Mesothelial cell of epicardium (in vitro differentiated cells): ENCODE measurements at places on chromosomes 12 and 14.

DNA sequence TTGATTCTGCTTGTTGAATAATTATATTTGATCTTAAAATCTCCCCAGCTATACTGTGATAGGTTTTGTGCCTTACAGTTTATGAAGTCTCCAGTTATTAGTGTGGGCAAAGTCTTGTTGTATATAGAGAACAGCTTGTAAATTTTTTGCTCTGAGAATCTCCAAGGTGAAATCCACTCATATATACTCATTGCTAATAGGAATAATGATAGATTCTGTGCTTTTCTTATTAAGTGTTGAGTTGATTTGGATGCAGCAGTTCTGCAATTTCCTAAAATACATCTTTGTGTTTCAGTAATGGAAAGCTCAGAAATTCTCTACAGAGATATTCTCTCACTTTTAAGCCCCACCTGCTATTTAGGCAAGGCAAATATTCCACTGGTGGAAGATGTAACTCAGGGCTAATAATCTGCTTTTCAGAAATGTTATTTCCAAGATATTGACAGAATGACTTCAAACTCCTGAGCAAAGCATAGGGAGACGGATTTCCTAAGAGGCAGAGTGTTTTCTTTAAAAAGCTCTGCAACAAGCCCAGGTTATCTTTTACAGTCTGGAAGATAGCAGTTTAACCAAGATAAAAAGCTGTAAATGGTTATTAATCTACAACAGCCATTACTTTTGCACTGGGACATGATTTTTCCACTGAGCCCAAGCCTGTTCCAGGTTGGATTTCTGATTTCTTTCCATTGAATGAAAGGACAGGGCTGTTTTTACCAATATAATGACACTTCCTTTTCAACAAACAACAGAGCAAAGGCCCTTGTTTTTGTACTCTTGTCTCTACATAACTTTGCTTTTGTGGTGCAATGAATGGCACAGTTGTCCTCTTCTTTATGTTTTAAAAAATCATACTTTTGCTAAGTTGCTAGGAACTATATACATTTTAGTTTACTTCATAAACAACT lies 239.9 kb upstream of the ATP2B1 start:
- no peaks in the 10 kb centered on the region for H3K27me3 ChIP-seq
- H3K36me3 ChIP-seq: no peaks in the 10 kb centered on the region
- no peak overlapping the region for H3K4me3 ChIP-seq
- H3K27ac ChIP-seq: peak overlapping the region; percentile 94
- peaks cover 82% of the 10 kb centered on the region for H3K4me1 ChIP-seq

GRCh38 chr14:48723841-48724495 lies 862.2 kb downstream of the RPS29 start:
- no peaks in the 10 kb centered on the region for H3K4me1 ChIP-seq
- no peak overlapping the region for H3K27ac ChIP-seq
- H3K27me3 ChIP-seq: no peaks in the 10 kb centered on the region
- DNase-seq: no peak
- H3K4me3 ChIP-seq: no peak overlapping the region
- H3K36me3 ChIP-seq: no peaks in the 10 kb centered on the region

- no peaks in the 10 kb centered on the region for H3K36me3 ChIP-seq
- H3K4me1 ChIP-seq: peaks cover 22% of the 10 kb centered on the region
- peak overlapping the region; percentile 2 for H3K4me3 ChIP-seq
- H3K27ac ChIP-seq: peak overlapping the region; percentile 87
- H3K27me3 ChIP-seq: no peaks in the 10 kb centered on the region
Measured at GRCh38 chr12:59040656-59041055, 120.4 kb upstream of the LRIG3 start.

DNA sequence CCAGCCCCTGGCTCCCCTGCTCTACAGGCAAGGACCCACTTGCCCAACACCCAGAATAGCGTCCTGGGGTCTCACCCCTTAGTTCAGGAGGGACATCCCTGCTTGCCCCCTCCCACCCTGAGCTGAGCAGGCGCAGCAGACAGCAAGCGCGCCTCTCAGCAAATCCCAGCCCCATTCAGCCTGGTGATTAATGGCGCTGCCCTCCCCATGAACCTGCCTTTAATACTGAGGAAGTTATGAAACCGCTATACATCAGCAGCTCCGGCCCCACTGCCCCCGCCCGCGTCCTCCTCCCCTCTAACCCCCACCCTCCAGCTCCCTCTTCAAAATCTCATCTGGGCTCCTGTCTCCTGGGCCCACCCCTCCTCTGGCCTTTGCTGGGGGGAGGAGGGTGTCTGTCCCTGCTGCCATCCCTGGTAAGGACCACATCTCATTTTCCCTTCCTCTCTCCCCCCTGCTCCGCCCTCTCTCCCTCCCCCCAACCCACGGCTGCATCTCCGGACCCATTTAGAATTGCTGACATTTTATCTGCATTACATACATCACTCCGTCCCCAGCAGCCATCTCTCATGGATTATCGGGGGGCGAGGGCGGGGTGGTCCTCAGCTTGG lies 7.1 kb upstream of the SMUG1 start:
- H3K27ac ChIP-seq: peak overlapping the region; percentile 96
- no peaks in the 10 kb centered on the region for H3K27me3 ChIP-seq
- peak; percentile 75 for DNase-seq
- H3K36me3 ChIP-seq: no peaks in the 10 kb centered on the region

DNA sequence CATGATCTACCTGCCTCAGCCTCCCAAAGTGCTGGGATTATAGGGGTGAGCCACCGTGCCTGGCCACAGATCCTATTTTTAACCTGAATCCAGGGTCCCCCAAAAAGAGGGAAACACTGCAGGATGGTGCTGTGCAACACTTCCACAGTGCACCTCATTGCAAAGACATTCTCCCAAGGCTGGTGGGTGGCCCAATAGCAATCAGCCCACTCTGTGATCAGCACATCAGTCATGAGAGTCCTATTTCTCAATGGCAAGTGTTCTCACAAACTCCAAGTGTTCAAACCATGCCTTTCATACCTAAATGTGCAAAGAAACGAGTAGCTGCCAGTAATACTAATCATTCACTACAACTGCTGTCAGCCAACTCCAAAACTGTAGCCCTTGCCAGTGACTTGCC lies 612.9 kb downstream of the CCER1 start:
- H3K27ac ChIP-seq: no peak overlapping the region
- H3K4me3 ChIP-seq: no peak overlapping the region
- no peak for DNase-seq

- H3K4me1 ChIP-seq: no peaks in the 10 kb centered on the region
- H3K27me3 ChIP-seq: no peaks in the 10 kb centered on the region
- DNase-seq: no peak
- no peak within 1 kb of the TSS for H3K4me3 ChIP-seq
- no peak within 1 kb of the TSS for H3K27ac ChIP-seq
- no peaks in the 10 kb centered on the region for H3K36me3 ChIP-seq
Measured at GRCh38 chr12:9971181-9971580, at the start of gene CLEC12A. TSS of gene CLEC12A (plus strand) at chr12:9971409. CDS start at chr12:9971597, 188 bp downstream.

DNA sequence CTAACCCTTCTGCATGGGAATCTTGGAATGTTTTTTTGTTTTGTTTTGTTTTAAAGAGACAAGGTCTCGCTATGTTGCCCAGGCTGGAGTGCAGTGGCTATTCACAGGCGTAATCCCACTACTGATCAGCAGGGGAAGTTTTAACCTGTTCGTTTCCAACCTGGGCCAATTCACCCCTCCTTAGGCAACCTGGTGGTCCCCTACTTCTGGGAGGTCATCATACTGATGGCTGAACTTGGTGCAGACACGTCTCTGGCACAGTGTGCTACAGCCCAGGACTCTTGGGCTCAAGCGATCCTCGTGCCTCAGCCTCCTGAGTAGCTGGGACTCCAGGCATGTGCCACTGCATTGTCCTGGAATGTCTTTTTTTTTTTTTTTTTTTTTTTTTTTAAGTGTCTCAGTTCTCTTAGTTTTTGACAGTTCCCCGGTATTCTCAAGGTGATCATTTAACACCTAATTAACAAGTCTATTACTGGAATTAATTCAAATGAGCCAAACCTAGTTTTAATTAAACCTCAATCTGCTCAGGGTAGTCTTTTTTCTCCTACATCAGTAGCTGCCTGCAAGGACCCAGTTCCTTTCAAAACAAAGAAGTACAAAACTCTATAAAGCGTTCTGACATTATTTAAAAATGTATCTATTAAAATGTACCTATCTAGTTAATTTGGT lies 49.0 kb upstream of the ISM2 start:
- H3K4me3 ChIP-seq: no peak overlapping the region
- peaks cover 11% of the 10 kb centered on the region for H3K4me1 ChIP-seq
- peaks cover 8% of the 10 kb centered on the region for H3K36me3 ChIP-seq
- H3K27me3 ChIP-seq: no peaks in the 10 kb centered on the region
- H3K27ac ChIP-seq: no peak overlapping the region

DNA sequence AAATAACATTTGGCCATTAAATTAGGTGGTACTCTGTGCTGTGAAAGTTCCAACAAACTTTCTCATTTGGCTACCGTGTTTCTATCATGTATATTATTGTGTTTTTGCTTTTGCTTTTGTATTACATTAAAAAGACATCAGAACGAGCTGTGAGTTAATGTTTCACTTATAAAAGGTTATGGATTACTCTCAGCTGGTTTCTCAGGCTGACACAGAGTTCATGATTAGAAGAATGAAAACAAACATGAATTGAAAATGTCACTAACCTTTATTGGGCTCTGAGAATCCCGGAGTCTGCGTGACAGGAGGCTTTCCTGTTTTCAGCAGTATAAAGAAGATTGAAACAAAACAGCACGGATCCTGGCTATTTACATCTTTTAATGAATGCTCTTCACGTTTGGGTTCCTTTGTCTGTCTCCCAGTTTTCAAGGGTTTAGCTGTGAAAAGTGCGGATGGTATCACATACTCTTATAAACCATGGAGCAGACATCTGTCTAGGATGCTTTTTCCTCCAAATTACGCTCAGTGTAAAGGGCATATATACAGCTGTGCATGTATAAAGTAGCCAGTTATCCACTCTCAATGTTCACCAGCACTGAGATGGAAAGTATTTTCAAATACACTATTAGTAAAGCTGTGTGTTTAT lies 153.6 kb downstream of the PTCSC3 start:
- no peak overlapping the region for H3K27ac ChIP-seq
- H3K4me3 ChIP-seq: no peak overlapping the region
- no peaks in the 10 kb centered on the region for H3K36me3 ChIP-seq
- peaks cover 41% of the 10 kb centered on the region for H3K27me3 ChIP-seq
- H3K4me1 ChIP-seq: no peaks in the 10 kb centered on the region
- DNase-seq: no peak

DNA sequence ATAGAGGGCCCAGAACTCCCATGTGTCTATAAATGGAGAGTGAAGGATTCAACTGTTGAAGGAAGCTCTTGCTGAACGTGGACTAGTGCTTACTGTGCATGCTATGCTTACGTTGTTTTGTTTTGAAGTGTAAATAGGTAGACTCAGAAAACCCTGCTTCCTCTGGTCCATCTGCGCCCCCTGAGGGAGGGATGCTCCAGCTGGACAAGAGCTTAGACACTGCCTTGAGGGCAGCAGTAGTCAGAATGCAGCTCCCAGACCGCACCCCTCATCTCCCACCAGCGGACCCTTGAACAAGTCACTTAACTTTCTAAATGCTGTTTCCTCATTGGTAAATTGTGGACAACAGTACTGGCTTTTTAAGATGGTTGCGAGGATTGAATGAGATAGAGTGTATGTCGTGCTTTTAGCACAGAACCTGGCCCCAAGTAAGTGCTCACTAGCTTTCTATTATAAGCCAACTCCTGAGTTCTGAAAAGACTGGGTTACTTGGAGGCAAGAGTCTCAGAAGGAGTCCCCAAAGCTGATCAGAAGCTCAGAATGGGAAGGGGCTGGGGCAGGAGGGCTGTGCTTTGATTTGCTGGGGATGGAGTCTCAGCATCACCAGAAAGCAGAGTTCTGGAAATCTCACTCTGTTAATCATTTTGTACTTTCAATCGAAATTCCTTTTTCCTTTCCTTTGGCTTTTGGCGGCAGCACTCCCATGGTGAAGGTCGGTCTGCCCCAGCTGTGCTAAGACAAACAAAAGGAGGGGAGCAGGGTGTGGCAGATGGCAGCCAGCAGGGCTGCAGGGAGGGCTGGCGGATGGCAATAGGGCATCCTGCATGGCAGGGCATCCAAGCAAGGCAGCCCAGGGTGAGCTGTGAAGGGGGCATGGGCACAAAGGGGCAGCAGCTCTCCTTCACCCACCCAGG lies 15.6 kb downstream of the AGAP2 start:
- peaks cover 25% of the 10 kb centered on the region for H3K36me3 ChIP-seq
- no peak for DNase-seq
- H3K4me1 ChIP-seq: peaks cover 4% of the 10 kb centered on the region
- H3K27me3 ChIP-seq: peaks cover 51% of the 10 kb centered on the region
- no peak overlapping the region for H3K4me3 ChIP-seq
- no peak overlapping the region for H3K27ac ChIP-seq

DNA sequence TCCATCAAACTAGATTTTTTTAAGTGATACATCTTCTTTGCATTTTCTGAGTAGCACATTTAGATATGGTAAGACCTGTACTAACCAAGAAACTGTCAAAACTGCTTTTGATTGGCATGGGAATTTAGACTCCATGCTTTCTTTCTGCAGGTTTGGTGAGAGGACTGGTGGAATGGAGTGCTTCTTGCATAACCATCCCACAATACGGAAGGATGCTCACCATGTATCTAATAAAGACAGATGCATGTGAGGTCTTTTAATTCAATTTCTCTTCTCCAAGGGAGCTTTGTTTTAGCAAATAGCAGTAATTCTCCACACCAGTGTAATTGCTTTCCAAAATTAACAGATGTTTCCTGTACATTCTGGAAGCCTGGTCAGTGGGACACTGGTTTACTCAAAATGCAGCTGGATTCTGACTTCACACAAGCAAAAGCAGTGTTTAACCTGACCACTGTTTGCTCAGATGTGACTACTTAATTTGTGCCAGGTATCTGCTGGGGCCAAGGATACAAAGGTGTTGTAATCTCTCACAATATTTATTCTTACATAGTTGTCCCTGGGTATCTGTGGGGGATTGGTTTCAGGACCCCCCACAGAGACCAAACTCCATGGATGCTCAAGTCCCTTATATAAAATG lies 26.1 kb downstream of the FGD6 start:
- H3K36me3 ChIP-seq: no peaks in the 10 kb centered on the region
- no peak overlapping the region for H3K4me3 ChIP-seq
- no peak for DNase-seq
- H3K4me1 ChIP-seq: peaks cover 15% of the 10 kb centered on the region
- H3K27me3 ChIP-seq: no peaks in the 10 kb centered on the region

- DNase-seq: no peak
- H3K36me3 ChIP-seq: no peaks in the 10 kb centered on the region
- H3K27ac ChIP-seq: no peak overlapping the region
Measured at GRCh38 chr14:93195316-93195999, 10.3 kb downstream of the LYSET start.

DNA sequence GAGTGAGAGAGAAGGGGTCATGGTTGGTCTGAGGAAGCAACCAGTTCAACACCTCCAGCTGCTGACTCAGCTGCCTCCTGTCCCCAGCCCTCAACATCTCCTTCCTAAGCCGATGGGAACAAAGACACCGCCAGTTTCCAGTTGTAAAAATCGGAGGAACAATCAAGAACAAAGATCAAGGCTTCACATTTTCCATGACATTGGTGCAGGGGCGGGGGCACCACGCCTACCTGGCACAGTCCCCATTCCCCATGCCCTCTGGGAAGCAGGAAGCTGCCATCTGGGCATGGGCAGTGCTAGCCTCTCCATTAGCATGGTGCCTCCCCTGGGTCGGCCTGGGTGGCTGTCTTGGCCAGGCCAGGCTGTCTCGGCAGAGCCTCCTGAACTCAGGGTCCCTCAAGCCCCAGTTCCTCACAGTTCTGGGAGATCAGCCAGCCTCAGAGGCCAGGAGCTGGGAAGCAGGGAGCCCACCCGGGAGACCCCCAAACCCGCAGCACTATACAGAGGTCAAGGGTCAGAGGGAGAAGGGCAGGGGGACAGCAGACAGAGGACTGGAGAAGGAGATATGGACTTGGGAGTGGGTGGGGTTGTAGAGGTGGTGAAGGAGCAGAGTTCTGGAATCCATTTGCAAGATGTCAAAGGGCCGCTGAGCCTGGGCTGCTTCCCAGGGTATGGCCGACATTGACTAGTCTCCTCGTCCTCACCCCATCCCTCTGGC lies 19.6 kb upstream of the TMEM106C start:
- H3K27me3 ChIP-seq: peaks cover 8% of the 10 kb centered on the region
- no peak for DNase-seq
- H3K4me3 ChIP-seq: no peak overlapping the region
- no peaks in the 10 kb centered on the region for H3K36me3 ChIP-seq
- H3K27ac ChIP-seq: no peak overlapping the region
